Right lobe of liver (tissue), 6 donors: ENCODE measurements at places on chromosomes 3 and 15.

DNA sequence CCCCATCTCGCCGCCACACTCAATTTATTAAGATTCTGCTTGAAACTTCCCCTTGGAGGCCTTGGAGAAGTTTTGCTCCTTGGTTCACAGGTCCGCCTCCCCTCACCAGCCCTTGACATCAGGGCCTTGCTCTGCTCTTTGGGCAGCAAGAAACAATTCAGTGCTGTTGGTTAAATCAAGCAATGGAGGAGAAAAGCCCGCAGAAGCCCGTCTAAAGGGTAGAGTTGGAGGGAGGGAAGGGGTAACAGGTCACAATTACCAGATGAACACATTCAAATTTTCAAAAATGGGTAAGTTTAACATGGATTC is 429 bp downstream of the PARP9 start:
- H3K36me3 ChIP-seq: no peaks in the 10 kb centered on the region
- peak overlapping the region; percentile 97 for H3K27ac ChIP-seq
- H3K4me3 ChIP-seq: peak overlapping the region; percentile 76
- no peaks in the 10 kb centered on the region for H3K27me3 ChIP-seq

- no peak for DNase-seq
- H3K4me1 ChIP-seq: peaks cover 5% of the 10 kb centered on the region
- H3K27me3 ChIP-seq: no peaks in the 10 kb centered on the region
- no peak overlapping the region for H3K4me3 ChIP-seq
- H3K36me3 ChIP-seq: no peaks in the 10 kb centered on the region
These were observed 69.3 kb downstream of the CLSTN2 start for GRCh38 chr3:140004271-140004670.

- no peaks in the 10 kb centered on the region for H3K36me3 ChIP-seq
- H3K4me1 ChIP-seq: peaks cover 4% of the 10 kb centered on the region
- no peak overlapping the region for H3K27ac ChIP-seq
These were observed 4.3 kb upstream of the GPR160 start for GRCh38 chr3:170033489-170033888.

- no peak overlapping the region for H3K27ac ChIP-seq
- H3K4me1 ChIP-seq: no peaks in the 10 kb centered on the region
- H3K4me3 ChIP-seq: no peak overlapping the region
- no peak for DNase-seq
- no peaks in the 10 kb centered on the region for H3K36me3 ChIP-seq
These were observed 112.7 kb upstream of the SLC4A7 start for GRCh38 chr3:27596921-27597320.

GRCh38 chr3:142602619-142603385 is 6.6 kb downstream of the PLS1 start:
- H3K4me3 ChIP-seq: no peak overlapping the region
- H3K4me1 ChIP-seq: no peaks in the 10 kb centered on the region
- no peak overlapping the region for H3K27ac ChIP-seq
- no peaks in the 10 kb centered on the region for H3K27me3 ChIP-seq
- no peak for DNase-seq

DNA sequence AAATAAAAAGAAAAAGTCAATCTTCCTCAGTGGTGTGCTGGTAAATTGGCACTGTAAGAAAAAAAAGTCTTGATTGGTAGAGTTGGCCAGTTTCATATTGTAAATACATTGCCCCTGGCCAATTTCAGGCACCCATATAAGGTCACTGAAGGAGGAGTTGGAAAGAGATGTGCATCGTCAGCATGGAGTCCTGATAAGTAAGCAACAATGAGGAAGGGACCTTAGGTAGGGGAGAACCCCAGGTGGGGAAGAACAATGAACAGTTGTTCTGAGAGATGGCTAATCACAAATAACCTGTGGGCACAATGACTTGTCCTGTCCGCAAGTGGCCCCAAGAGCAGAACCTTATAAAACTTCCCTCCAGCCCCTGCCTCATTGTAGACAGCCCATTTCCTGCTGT is 8.6 kb upstream of the CYP8B1 start:
- no peak for DNase-seq
- H3K4me1 ChIP-seq: peaks cover 7% of the 10 kb centered on the region
- no peak overlapping the region for H3K27ac ChIP-seq
- no peaks in the 10 kb centered on the region for H3K27me3 ChIP-seq

- no peaks in the 10 kb centered on the region for H3K27me3 ChIP-seq
- H3K4me3 ChIP-seq: no peak overlapping the region
- no peak overlapping the region for H3K27ac ChIP-seq
- H3K36me3 ChIP-seq: no peaks in the 10 kb centered on the region
These were observed 69.6 kb downstream of the APBA2 start for GRCh38 chr15:28955160-28955992.

GRCh38 chr3:134852893-134853351 is 57.9 kb downstream of the EPHB1 start:
- H3K27me3 ChIP-seq: no peaks in the 10 kb centered on the region
- no peaks in the 10 kb centered on the region for H3K36me3 ChIP-seq
- no peak for DNase-seq

DNA sequence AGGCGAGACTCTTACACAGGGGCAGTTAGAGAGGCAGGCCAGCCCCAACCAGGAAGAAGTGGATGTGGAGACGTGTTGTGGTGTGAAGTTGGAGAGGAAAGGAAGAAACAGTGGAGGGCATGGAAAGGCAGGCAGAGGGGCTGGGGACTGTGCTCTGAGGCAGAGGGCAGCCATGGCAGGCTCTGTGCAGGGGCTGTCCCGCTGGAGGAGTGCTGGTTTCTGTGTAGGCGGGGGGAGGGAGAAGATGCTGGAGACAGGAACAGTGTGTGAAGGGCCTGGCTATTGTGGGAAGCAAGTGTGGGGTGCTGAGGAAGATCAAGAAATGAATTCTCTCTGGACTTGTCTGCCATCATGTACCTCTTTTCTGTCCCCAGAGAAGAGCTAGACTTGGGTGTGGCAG is 21.0 kb downstream of the SNAPC5 start:
- DNase-seq: no peak
- H3K27me3 ChIP-seq: no peaks in the 10 kb centered on the region
- H3K27ac ChIP-seq: no peak overlapping the region
- H3K4me1 ChIP-seq: peaks cover 5% of the 10 kb centered on the region

GRCh38 chr3:116186049-116186448 is 259.2 kb downstream of the LSAMP start:
- no peak overlapping the region for H3K27ac ChIP-seq
- H3K4me3 ChIP-seq: no peak overlapping the region
- H3K36me3 ChIP-seq: no peaks in the 10 kb centered on the region

- DNase-seq: no peak
- peak overlapping the region; percentile 65 for H3K4me3 ChIP-seq
- peak overlapping the region; percentile 72 for H3K27ac ChIP-seq
- peaks cover 27% of the 10 kb centered on the region for H3K4me1 ChIP-seq
- no peaks in the 10 kb centered on the region for H3K36me3 ChIP-seq
- no peaks in the 10 kb centered on the region for H3K27me3 ChIP-seq
These were observed 5.9 kb downstream of the ACVR2B start for GRCh38 chr3:38459499-38460048.

- no peak overlapping the region for H3K27ac ChIP-seq
- no peaks in the 10 kb centered on the region for H3K36me3 ChIP-seq
- H3K4me3 ChIP-seq: no peak overlapping the region
- H3K27me3 ChIP-seq: no peaks in the 10 kb centered on the region
- H3K4me1 ChIP-seq: no peaks in the 10 kb centered on the region
These were observed 79.8 kb downstream of the FOXP1 start for GRCh38 chr3:71503525-71504249.

DNA sequence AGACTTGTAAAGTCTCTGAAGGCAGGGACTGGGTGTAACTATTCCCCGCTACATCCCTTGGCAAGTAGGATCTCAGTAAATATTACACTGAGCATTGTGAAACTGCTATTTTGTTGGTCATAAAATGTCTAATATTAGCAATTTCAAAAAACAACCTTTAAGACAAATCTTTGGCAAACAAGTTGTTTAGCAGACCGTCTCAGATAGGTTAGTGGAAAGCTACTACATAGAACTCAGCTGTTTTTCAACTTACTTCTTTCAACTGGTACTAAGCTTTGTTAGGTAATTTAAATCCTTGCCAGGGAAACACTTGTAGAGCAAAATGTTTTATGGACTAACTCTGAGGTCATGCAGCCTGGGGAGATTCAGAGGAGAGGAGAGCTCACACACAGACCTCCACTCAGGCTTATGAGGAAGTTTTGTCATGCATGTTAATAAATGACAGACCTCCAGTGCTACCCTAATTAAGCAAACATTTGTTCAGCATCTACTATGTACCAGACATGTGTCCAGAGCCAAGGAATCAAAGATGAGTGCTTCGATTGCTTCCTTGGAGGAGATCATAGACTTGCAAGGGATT is 61.6 kb upstream of the STAC start:
- no peak overlapping the region for H3K27ac ChIP-seq
- H3K4me3 ChIP-seq: no peak overlapping the region
- no peak for DNase-seq
- H3K27me3 ChIP-seq: no peaks in the 10 kb centered on the region
- no peaks in the 10 kb centered on the region for H3K36me3 ChIP-seq

DNA sequence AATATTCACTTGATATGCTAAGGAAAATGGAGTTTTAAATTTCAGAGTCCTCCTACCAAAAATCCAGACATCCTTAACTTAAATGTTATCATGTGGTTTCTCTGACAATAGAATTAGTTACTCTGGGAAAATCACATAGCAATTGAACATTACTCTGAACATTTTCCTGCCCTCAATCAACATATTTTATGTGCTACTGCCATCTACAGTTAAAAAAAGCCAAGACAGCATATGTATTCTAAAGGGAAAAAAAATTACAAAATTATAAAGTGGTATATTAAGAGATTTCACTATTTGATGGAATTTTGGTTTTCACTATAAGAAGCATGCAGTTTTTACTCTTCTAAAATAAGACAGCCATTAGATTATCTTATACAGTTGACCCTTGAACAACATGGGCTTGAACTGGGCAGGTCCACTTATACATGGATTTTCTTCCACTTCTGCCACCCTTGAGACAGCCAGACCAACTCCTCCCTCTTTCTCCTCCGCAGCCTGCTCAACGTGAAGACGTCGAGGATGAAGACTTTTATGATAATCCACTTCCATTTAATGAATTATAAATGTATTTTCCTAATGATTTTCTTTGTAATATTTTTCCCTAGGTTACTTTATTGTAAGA is 122.3 kb downstream of the ATP1B3 start:
- DNase-seq: no peak
- H3K36me3 ChIP-seq: no peaks in the 10 kb centered on the region
- no peak overlapping the region for H3K27ac ChIP-seq

DNA sequence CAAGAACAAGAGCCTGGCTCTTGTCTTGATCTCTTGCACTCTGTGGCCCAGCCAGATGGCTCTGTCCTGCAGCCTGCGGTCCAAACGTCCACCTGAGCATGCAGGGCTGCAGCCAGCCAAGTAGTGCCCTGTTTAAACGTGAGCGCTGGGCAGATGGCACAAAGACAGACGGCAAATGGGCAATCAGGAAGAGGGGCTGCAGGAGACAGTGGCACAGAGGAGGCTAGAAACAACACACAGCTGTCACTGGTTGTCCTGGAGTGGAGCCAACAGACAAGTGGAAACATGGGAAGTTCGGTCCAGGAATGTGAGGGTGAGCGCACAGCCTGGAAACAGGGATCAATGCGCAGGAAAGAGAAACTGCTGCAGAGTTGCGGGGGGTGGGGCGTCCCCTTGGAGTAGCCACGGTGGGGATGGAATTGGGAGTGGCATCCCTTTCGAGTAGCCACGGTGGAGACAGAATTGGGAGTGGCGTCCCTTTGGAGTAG is 10.7 kb upstream of the ZXDC start:
- H3K4me1 ChIP-seq: peaks cover 6% of the 10 kb centered on the region
- H3K4me3 ChIP-seq: no peak overlapping the region
- H3K27ac ChIP-seq: no peak overlapping the region
- no peaks in the 10 kb centered on the region for H3K27me3 ChIP-seq
- H3K36me3 ChIP-seq: no peaks in the 10 kb centered on the region

DNA sequence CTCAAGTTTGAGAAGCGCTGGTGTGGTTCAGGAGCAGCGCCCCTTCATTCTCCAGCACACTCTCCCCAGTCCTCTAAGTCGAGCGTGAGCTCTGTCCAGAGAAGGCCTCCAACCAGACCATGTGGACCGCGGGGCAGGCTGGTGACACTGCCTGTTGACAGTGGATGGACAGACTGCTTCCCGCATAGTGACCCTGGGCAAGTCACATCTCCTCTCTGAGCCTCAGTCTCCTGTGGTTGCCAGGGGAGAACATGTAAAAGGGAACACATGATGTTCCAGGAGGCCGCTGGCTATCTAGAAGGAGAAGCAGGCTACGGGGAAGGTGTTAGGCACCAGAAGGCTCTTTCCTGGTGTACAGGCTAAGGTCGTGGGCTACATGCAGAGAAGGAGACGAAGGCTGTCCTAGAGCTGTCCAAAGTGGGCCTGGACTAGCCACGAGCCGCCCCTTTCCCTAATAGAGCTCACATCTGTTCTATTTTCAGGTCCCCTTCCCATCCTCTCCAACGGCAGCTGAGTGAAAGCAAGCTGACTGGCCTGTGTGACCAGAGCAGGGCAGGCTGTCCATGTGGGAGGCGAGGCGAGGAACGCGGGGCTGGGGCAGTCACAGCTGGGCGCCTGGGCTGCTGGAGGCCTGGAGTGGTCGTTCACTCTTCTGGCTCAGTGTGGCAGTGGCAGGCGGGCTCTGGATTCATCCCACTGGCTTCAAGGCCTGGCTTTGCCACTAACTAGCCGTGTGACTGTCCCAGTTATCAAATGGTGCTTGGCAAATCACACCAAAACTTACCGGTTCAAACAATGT is 11.1 kb downstream of the ISG20 start:
- H3K27me3 ChIP-seq: no peaks in the 10 kb centered on the region
- H3K4me1 ChIP-seq: peaks cover 4% of the 10 kb centered on the region
- H3K27ac ChIP-seq: no peak overlapping the region
- H3K36me3 ChIP-seq: no peaks in the 10 kb centered on the region
- no peak for DNase-seq
